ENCODE measurements at places on chromosomes 12 and 14. TPM values are rescaled to one million over a fixed set of nuclear protein-coding genes. Genes with fewer than 3 reads are reported as not detected.

Gene POTEM
- total RNA-seq, result not detected

DNA sequence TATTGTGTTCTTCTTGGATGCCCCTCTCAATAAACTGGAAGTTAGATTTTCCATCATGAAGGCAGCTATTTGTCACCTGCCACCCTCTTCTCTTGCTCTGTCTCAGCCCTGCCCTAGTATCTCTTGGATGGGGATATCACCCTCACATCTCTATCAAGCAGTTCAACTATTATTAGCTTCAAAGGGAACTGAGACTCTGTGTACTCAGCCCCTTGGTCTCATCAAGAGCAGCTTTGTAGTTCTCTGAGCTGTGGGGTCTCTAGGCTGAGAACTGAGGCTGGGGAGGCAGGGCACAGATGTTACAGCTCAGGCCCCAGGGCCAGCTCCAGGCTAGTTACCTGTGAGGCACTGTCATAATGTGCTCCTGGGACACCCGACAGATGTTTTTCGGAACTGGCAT lies 130.3 kb downstream of the DAD1 start:
- DNase-seq, result no peak

DNA sequence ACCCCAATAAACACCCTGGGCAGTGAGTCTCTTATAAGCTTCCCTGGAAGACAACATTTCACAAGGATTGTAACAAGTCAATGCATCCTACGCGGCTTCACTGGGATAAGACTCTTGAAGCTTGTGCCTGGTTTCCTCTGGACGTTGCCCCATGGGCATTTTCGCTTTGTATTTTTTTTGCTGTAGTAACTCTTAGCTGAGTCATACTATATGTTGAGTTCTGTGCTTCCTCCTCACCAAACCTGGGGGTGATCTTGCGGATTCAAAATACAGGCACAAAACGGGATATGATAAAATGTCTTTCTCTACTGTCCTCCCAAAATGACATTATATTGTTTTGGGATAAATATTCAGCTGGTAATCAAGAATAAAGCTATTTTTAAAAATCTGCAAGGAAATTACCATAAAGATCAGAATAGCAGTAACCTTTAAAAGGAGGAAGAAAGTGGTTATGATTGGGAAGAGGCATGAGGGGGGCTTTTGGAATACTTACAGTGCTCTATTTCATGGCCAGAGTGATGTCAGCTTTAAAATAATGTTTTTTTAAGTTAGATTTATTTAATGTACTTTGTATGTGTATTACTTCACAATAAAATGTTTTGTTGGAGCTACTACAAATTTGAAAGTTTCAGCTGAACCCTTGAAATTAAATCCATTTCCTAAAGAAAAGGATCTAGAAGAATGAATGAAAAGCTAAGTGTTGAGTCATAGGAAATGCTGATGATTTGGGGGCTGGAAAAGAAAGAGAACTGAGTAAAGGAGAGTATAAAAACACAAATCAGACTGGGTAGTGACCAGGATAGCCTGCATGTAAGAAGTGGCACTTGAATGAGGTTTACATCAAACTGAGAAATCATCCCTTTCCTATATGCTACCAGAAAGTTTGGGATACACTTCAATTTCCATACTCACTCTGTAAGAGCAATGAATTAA lies 14.7 kb downstream of the BTBD7 start:
- DNase-seq, result peak; percentile 44

- no peak for DNase-seq
Observed at GRCh38 chr12:62803756-62804155, 131.2 kb downstream of the PPM1H start.

Gene KRT75
- total RNA-seq, result not detected

All from GM23248 (cell line).